ENCODE measurements at places on chromosomes 4 and X. TPM values are rescaled to one million over a fixed set of nuclear protein-coding genes. Genes with fewer than 3 reads are reported as not detected.
A peak's percentile ranks its signal among the peaks of the same experiment; 100 is the strongest.

DNA sequence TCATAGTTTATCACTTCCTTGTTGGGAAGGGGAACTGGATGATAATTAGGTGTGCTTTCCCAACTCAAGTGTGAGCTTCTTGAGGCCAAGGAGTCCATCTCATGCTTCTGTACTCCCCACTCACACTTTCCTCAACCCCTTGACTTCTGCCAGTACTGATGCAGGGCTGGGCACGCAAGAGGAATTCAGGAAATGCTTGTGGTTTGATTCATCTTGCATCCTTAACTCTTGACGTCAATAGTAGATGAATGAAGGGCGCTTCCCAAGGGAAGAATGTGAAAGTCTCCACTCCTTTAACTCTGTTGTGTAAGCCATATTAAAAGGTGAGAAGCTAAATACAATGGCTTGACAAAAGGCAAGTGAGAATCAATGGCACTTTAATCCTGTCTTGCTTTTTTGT, 101.8 kb downstream of the AGTR2 start:
- DNase-seq, result no peak

DNA sequence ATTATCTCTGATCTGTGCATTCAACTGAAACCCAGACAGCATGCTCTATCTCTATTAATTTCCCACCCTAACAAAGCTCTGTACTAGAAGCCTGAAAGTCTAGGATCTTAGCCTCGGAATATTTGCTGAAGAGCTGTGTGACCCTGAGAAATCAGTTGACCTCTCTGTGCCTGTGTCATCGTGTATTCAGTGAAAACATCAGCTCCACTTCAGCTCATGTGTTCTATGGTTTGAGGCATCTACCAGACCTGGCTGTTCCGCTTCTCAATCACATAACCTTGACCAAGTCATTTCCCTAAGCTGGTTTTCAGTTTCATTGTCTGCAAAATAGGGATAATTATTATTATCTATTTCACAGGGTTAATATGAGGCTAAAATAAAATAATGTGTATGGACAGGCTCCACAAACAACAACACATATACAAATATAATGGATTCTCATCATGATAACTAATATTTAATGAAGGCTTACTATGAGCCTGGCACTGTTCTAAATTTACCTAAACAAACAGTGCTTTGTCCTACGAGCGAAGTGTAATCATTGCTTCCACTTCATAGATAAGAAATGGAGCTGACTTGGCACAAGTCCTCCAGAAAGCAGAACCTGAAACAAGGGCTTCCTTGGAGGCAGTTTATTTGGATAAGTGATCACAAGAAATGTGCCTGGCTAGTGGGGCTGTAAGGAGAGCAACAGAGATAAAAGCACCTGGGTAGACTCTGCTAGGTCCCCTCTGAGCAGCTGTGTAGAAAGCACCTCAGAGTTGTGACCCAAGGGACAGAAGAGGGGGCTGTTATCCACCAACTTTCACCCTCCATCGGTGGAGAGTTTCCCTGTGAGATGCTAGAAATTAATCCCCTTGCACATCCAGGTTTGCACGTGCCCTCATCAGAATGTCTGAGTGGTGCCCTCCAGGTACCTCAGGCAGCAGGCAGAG, 356.9 kb downstream of the RAB28 start:
- no peak for DNase-seq

DNA sequence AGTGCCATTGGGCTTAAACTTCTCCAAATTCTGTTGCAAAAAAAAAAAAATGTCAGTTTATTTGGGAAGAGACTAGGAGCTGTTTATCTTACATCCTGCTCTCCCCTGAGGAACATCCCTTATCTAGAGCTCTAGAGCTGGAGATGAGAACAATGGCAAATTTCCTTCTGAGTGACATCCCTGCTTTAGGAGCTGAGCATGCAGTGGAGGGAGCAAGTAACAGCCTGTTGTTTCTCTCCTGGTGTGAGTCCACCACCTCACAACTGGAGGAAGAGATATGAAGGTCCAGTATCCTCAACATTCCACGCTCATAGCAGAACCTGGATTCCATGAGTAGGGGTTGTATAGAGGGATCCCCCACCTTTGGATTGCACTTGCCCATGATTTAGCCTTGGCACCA, 676.4 kb downstream of the PCDH18 start:
- no peak for DNase-seq

- DNase-seq, result no peak
These were observed 15.6 kb downstream of the RBM41 start for GRCh38 chrX:107102980-107103379.

DNA sequence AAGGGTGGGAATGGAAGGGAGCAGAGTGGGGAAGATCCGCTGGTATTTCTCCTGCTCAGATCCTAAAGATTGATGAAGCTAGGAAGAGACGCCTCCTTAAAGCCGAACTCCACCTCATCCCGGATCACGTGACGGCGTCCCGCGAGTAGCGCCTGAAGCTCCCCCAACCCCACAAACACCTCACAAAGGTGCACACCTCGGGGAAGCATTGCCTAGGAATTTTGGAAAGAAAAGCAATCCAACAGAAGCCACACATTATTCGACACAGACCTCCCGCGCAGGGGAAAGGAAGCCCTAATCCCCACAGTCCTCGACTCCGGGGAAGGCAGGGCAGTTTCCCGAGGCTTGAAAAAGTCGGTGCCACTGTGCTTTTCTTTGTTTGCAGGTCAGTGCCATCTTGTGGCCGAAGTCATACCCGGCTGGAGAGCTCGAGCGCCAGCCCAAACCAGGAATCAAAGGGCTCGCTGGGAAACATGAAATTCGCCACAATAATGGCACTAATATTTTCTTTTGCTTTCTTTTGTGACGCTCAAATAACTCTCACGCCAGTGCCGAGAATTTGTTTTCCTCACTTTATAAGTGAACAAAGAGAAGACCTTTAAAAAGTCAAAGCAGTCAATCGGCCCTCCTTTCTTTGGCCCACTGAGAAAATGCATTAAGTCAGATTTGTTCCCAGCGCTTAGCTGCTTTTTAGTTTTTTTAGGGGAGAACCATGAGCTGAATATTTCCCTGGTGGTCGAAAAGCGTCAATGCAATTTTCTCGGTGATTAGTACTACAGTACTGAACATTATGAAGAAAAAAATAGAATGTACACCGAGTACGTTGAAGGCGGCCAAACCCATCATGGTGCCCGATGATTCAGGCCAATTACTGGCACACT, at the start of gene NPY1R:
TSS of gene NPY1R (minus strand) at position 71 of the 881 bp plus-strand sequence. CDS start 6,042 bp downstream, outside the sequence.
- DNase-seq, result peak; percentile 29

GRCh38 chr4:96698831-96699230, 858.9 kb downstream of the PDHA2 start:
- DNase-seq, result no peak

GRCh38 chr4:24089851-24090534, 200.1 kb upstream of the PPARGC1A start:
- DNase-seq, result no peak

- no peak for DNase-seq
These were observed 30.2 kb upstream of the LGI2 start for GRCh38 chr4:25060963-25061340.

DNA sequence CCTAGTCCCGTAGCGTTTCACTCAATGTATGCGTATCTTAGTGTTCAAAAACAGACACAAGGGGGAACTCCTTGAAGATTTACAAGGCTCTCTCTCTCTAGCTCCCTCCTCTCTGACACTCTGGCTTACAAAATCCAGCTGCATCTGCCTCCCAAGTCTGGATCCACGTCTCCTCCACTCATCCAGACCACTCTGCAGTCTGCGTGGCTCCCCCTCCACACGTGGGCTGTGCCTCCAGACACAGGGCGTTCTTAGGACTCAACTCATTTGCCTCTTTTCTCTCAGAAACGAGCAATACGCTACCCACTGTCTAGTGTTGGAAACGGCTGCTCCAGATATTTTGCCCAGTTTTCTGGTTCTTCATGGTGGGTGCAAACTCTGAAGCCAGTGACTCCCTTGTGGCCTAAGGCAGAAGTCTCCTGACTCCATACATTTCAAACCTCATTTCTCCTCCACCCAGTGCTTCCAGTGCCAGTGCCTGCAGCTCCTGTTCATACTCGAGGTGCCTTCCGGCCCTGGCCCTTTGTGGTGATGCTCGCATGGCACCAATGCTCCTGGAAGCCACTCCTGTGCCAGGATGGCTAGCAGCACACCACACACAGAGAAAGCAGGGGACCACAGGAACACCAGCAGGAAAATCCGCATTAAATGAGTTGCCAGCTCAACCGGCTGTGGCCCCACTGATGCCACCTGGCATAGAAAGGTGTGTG, 24.1 kb downstream of the NAT8L start:
- DNase-seq, result no peak

GRCh38 chr4:38193236-38193863, 233.2 kb downstream of the PTTG2 start:
- DNase-seq, result no peak

- no peak for DNase-seq
These were observed 16.4 kb upstream of the NKRF start for GRCh38 chrX:119622356-119623232.

DNA sequence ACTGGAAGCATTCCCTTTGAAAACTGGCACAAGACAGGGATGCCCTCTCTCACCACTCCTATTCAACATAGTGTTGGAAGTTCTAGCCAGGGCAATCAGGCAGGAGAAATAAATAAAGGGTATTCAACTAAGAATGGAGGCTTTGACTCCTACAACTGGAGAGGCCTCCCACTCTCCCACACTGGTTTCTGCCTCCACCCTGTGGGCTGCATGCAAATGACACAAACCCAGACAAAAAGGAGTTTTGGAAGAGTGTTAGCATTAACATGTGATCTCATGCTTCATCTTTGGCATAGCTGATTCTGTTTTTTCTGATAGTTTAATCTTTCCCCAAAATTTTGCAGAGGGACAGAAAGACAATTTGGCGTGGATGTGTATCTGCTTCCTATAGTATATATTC, 80.8 kb upstream of the IQCM start:
- no peak for DNase-seq

DNA sequence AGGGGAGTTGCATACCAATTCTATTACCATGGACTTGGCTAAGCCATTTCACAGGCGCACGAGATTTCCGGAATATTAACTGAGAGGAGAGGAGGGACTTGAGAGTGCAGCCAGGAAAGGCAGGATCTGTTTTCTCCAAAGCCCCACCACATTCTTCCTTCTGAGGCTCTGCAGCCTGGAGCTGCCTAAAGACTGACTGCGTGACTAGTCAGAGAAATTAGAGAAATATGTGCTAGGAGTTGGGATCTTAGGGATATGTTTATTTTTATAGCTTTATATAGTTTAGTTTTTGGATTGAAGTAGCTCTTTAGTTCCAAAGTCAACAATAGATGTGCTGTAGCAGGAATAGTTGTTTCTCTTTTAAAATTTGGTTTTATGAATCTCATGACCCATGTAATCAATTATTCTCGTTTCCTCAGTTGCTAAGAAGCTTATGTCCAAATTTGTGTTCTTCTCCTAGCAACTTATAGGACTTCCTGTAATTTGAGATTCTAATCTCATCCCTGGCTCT, 300.1 kb upstream of the DDX53 start:
- no peak for DNase-seq

DNA sequence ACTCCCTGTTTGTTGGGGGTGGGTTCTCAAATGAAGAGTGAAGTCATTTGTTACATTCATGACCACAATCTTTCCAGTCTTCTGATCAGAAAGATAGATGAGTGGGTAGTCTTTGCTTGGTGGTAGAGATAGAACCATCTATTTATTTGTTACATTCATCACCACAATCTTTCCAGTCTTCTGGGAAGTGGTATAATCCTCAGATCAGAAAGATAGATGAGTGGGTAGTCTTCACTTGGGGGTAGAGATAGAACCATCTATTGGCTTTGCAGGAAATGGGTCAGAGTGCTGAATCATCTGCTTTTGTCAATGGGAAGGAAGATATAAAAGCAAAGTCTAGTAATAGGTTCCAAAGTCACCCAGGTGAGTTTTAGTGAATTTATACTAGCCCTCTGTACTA, 64.2 kb upstream of the EPGN start:
- DNase-seq, result no peak

DNA sequence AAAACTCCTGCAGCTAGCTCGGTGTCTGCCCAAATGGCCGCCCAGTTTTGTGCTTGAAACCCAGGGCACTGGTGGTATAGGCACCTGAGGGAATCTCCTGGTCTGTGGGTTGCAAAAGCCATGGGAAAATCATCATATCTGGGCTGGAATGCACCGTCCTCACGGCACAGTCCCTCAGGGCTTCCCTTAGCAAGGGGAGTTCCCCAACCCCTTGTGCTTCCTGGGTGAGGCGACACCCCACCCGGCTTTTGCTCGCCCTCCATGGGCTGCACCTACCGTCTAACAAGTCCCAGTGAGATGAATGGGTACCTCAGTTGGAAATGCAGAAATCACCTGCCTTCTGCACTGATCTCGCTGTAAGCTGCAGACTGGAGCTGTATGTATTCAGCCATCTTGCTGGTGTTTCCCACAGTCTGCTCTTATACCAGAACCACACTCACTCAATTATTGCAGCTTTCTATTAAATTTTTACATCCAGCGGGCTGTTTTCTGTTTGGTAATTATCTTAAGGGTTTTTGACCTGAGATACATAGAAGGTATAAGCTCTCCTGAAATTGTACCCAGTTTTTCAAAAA, 36.7 kb upstream of the NPNT start:
- DNase-seq, result no peak

DNA sequence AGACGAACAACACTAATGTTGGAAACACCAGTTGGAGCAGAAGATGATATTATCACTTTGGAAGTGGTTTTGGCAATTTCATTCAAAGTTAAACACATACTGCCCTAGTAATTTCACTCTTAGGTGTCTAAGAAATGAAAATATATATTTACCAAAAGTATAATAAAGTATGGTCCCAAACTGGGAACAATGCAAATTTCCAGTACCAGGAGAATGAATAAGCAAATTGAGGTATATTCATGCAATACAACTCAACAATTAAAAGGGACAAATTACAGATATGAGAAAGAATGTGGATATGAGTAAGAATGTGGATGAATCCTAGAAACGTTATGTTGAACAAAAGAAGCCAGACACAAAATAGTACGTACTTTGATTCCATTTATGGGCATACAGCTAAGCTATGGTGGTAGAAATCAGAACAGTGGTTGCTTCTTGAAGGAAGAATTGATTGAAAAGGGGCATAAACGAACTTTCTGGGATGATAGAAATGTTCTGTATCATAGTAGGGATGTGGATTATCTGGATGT, 10.0 kb downstream of the ELMOD2 start:
- no peak for DNase-seq

Gene MAB21L2
- not detected for total RNA-seq

Gene GIMD1
- total RNA-seq, result not detected

Gene IL21
- 16.6 TPM for total RNA-seq

Gene NMU
- not detected for total RNA-seq

Gene LCORL
- 6.0 TPM for total RNA-seq

Gene ELK1
- 95.1 TPM for total RNA-seq

Gene CCDC149
- total RNA-seq, result 0.31 TPM

Gene NOA1
- total RNA-seq, result 31.8 TPM

Gene P2RY10
- 47.2 TPM for total RNA-seq

Gene MAGEB17
- not detected for total RNA-seq

Gene ARHGAP36
- total RNA-seq, result not detected

Gene RP2
- total RNA-seq, result 5.2 TPM
